MCF 10A (cell line): ENCODE measurements at places on chromosomes 13 and 19. TPM values are rescaled to one million over a fixed set of nuclear protein-coding genes. Genes with fewer than 3 reads are reported as not detected.
A peak's percentile ranks its signal among the peaks of the same experiment; 100 is the strongest.

TTYH1 gene
- total RNA-seq: not detected in 2 replicates

GRIK5 gene
- 1.6 and 1.8 TPM in 2 replicates for total RNA-seq

TM9SF2 gene
- 71.1 and 77.0 TPM in 2 replicates for total RNA-seq

CGB2 gene
- total RNA-seq: not detected in 2 replicates

IZUMO2 gene
- not detected in 2 replicates for total RNA-seq

CCDC194 gene
- total RNA-seq: 0.37 TPM in 1 of 2 replicates, not detected in the other

KISS1R gene
- total RNA-seq: not detected in 2 replicates

- no peak for DNase-seq
These were observed 9.2 kb downstream of the SBNO2 start for GRCh38 chr19:1164684-1165531.

DNA sequence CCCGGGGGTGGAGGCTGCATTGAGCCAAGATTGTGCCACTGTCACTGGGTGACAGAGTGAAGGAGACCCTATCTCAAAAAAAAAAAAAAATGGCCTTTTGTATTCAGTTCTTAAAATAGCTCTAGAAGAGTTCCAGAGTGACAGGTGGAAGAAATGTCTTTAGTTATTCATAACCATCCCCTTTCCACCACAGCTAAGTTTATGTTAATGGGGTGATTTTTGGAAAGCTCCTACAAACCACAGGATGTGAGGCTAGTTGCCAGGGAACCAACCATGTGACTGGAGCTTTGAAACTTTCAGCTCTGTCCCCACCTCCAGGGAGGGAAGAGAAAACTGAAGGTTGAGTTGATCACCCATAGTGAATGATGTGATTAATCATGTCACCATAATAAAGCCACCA is 6.9 kb downstream of the ZNF490 start:
- DNase-seq: no peak

DNA sequence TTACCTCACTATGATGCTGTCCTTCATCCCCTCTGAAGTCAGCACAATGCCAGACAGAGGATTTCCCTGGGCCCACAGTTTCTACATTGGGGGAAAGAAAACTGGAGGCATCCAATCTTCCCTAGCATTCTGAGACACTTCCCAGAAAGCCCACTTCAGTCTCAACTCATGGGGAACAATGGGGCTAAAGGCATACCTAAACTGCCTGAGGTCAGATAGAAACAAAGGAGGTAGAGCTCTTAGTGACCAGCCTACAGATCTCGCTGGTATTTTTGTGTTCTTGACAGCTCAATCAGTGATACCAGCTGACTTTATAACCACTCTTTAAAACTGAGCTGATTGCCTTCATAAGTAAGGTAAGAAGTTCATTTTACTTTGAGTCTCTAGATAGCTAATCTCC is 881.0 kb upstream of the GPC6 start:
- DNase-seq: no peak

GRCh38 chr13:67518785-67519184 is 288.6 kb upstream of the PCDH9 start:
- no peak for DNase-seq

DNA sequence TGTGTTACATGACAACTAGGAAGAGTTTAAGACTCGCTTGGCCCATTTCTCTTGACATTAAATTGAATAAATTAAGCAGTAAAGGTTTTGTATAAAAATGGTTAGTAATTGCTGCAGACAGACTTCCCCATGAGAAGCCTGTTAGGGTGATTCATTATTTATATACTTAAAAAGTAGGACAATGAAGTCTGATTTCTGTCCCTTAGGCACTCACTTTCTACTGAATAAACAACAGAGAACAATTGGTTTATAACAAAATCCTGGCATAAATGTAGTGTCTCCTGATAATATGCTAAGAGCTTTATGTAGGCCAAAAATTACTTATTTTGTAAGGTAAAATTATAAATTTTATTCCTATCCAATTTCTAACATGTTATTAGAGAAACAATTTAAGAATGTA is 2138.5 kb upstream of the PCDH20 start:
- DNase-seq: no peak

- no peak for DNase-seq
These were observed 923 bp downstream of the DOCK9 start for GRCh38 chr13:98976941-98977340.

DNA sequence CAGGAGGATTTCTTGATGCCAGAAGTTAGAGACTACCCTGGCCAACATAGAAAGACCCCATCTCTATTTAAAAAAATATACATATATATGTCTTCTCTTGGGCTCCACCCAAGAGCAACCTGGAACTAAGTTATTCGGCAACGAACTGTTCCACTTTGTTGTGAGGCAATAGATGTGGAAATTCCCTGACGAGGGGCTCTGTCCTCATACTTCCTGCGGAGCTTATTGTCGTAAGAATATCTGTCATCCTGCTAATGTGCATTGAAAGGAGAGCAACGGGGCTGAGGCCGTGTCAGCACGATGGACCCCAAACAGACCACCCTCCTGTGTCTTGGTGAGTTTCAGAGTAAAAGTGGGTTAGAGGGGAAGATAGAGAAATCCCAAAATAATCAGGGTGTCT is at the start of gene FCAR:
TSS of gene FCAR (plus strand) at position 246 of the 400 bp plus-strand sequence. CDS start at position 301, 55 bp downstream.
- DNase-seq: no peak

DNA sequence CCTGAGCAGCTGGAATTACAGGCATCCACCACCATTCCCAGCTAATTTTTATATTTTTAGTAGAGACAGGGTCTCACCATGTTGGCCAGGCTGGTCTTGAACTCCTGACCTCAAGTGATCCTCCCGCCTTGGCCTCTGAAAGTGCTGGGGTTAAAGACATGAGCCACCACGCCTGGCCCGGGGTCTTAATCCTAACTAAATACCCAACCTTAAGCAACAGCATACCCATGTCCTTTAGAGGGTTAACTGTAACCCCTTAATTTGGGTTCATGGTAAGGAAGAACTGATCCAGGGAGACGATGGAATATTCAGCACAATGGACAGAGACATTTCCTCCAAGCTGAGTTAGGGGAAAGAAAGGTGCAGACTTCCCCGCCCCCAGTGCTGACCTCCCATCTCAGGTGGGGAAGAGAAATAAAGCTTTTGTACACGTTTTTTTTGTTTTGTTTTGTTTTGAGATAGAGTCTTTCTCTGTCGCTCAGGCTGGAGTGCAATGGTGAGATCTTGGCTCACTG is 8.7 kb upstream of the GALP start:
- peak; percentile 41 for DNase-seq

DNA sequence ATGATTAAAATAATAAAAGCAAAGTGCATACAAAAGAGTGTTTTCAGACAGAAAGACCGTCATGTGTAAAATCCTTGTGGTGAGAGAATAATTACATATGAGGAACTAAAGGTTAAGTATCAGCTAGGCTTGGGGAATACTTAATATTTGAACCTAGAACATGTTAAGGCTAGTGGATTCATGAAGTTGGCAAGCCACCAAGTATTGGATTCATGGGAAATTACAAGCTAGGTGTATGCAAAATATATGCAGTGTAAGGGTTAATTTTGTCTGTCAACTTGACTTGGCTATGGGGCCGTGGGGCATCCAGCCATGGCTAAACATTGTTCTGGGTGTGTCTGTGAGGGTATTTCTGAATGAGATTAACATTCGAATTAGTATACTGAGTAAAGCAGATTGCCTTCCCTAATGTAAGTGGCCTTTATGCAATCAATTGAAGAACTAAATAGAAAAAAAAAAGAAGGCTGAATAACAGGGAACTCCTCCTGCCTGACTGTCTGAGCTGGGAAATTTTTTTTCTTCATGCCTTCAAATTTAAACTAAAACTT is 533.5 kb upstream of the KLF12 start:
- no peak for DNase-seq

DNA sequence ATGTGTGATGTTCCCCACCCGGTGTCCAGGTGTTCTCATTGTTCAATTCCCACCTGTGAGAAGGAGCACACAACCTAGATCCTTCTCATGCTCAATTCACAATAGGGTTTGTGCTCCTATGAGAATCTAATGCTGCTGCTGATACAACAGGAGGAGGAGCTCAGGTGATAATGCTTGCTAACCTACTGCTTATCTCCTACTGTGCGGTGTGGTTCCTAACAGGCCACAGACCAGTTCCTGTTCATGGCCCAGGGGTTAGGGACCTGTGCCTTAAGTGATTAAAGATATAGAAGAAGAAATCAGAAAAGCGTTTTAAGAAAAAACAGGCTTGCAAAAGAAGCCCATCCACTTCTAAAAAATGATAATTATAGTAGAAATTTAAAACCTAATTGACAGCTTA is 17.5 kb downstream of the DLEU7 start:
- DNase-seq: no peak

DNA sequence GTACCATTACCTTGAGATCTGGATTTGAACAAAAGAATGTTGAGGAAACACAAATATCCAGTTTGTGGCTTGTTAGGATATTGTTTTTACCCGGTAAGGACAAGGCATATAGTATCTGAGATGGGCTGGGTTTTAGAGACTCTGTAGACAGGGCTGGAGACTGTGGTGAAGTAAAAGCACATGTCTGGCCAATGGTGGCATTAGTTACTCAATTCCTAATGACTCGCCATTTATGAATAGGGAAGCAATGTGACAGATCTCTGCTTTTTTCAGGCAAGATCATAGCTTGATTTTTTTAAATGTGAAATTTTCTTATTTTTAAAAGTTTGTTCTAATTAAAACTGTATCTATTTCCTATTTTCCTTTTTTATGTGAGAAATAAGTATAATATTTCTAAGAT is 371.1 kb upstream of the SPRY2 start:
- DNase-seq: peak; percentile 8

GRCh38 chr19:35715981-35716800 is 1.6 kb upstream of the KMT2B start:
- DNase-seq: no peak

DNA sequence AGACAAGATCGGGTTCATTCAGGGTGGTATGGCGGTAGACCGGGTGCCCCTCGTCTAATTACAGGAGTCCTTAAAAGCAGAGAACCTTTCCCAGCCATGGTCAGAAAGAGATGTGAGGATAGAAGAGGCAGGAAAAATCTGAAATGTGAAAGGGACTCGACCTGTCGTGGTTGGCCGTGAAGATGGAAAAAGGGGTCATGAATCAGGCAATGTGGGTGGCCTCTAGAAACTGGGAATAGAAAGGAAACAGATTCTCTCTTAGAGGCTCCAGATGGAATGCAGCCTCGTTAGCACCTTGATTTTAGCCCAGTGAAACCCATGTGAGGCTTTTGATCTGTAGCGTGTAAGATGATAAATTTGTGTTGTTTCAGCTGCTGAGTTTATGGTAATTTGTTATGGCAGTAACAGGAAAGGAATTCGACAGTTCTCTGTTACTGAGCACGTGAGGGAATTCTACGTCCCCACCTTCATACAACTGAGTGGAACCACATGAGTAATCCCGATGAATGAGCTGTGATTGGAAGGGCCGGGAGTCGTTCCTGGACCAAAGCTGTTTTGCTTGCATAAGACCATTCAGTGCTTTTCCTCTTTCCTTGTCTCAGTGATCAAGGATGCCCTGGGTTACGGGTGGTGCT is 11.0 kb upstream of the CA11 start:
- peak; percentile 81 for DNase-seq
